ENCODE measurements at places on chromosomes 6 and 20.

GRCh38 chr6:105560611-105561066 lies 157.8 kb upstream of the PREP start:
- no peak for DNase-seq

DNA sequence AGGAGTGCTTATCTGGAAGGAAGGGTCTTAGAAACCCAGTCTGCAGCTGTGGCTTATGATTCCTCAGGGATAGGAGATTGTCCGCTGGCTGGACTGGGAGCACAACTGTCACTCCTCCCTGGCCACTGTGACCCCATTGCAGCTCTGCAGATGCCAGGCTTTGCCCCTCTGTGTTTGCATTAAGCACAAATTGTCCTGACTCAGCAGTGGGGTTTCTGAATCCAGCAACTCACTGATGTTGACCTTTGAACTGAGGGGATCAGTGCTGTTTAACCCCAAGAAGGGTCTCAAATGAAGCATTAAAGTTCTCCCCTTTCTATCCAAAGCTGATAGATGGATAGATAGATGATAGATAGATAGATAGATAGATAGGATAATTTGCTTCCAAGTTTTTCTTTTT lies 29.5 kb downstream of the DACT2 start:
- no peak for DNase-seq

GRCh38 chr6:1313384-1313766 lies 1.5 kb downstream of the FOXQ1 start:
- no peak for DNase-seq

GRCh38 chr6:37711331-37712241 lies 13.9 kb upstream of the MDGA1 start:
- DNase-seq = no peak

GRCh38 chr6:444653-445275 lies 53.2 kb downstream of the IRF4 start:
- DNase-seq = no peak

GRCh38 chr6:52724406-52725121 lies 38.7 kb downstream of the GSTA2 start:
- DNase-seq = peak; percentile 63

- DNase-seq = no peak
These were observed 40.2 kb upstream of the FAM50B start for GRCh38 chr6:3808759-3809514.

GRCh38 chr6:23980965-23981364 lies 145.1 kb upstream of the NRSN1 start:
- no peak for DNase-seq

DNA sequence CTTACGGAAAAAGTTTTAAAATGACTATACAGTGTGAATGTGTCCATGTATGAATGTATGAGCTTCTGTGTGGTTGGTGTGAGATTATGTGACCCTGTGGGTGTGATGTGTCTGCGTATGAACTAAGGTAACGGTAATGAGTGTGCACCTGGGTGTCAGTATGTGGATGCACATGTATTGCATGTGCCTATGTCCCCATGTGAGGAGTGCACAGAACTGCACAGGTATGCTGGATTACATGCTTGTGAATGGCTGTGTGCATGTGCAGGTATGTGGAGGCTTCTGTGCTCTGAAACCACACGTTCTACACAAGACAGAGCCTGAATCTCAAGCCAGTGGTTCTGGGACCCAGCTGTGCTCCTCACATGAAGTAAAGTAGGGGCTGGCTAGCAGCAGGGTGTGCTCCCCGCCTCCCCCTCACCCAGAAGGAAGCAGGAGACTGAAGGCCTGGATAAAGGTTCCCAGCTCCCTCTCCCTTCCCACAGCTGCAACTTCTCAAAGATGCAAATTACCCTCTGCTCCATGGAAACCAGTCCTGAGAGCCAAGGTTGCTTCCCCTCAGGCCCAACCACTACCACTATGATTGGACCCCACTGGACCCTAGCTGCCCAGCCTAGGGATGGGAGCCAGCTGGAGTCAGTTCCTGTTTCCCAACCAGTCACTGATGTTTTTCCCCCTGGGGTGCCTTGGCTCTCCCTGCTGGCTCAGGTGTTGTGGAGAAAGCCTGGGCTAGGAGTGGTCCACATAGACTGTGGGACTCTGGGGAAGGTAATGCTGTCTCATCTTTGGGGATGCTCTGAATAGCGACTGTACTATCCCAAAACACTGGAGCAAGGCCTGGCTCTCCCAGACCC lies 24.8 kb upstream of the SPDEF start:
- DNase-seq = no peak

DNA sequence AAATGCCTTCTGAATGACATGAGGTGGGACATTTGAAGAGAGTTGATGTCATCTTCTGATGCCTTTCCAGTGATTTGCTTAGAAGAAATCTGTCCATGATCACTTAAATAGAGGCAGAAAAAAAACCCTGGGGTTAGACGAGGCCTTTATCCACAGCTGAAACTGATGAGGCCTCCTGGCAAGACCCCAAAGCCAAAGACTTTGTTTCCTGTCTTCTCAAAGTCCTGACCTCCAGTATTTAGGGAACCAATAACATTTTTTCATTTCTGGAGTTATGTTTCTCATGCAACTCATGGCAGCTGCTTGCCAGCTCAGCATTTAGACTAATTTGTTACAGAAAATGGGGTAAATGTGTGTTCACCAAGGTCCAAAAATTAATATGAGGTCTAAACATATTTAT lies 248.0 kb upstream of the PRDM1 start:
- no peak for DNase-seq

Data from KBM-7 (cell line).